ENCODE measurements at places on chromosomes 2 and 18.

- DNase-seq, result no peak
Measured at GRCh38 chr2:175143191-175143590, 24.8 kb downstream of the ATF2 start.

- DNase-seq, result no peak
Measured at GRCh38 chr18:10488017-10488416, 33.6 kb downstream of the APCDD1 start.

- no peak for DNase-seq
Measured at GRCh38 chr2:217933617-217933993, 69.2 kb downstream of the TNS1 start.

DNA sequence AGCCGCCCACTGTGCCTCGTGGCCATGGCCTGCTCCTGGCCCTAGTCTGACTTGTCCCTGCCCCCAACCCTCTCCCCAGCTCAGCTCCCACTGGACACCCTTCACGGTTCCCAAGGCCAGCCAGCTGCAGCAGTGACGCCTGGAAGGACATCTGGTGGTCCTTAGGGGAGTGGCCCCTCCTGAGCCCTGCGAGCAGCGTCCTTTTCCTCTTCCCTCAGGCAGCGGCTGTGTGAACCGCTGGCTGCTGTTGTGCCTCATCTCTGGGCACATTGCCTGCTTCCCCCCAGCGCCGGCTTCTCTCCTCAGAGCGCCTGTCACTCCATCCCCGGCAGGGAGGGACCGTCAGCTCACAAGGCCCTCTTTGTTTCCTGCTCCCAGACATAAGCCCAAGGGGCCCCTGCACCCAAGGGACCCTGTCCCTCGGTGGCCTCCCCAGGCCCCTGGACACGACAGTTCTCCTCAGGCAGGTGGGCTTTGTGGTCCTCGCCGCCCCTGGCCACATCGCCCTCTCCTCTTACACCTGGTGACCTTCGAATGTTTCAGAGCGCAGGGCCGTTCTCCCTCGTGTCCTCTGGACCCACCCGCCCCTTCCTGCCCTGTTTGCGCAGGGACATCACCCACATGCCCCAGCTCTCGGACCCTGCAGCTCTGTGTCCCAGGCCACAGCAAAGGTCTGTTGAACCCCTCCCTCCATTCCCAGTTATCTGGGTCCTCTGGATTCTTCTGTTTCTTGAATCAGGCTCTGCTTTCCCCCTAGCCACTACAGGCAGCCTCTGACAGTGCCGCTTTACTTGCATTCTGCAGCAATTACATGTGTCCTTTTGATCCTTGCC lies 35.8 kb downstream of the ANO7 start:
- no peak for DNase-seq

DNA sequence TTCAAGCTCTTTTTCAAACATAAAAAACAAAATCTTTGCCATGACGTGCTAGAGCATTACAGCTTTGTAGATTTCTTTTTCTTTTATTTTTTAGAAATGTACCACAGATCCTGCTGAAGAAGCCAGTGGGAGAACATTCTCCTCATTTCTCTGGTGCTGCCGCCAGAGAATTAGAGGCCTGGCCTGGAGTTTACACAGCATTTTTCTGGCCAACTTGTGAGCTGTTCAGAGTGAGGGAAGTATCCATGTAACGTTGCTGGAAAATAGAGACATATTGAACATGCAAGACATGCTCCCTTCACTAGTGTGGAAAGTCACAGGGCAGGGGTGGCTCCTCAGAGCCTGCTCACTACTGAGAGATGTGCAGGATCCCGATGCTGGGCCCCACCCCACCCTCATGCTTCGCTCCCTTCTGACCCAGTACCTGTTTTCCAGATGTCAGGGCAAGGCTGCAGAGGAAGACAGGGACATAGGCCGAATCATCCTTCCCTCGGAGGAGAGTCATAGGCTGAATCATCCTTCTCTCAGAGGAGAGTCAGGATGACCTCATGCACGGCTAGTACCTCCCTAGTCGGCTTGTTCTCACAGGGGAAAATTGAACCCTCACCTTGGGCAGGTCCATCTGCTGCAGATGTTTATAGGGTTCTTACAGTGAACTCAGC lies 298.5 kb downstream of the INSIG2 start:
- no peak for DNase-seq

GRCh38 chr18:76967721-76968472 lies 145.5 kb downstream of the ZNF236 start:
- DNase-seq, result no peak

GRCh38 chr2:99035920-99036319 lies 99.9 kb upstream of the CRACDL start:
- no peak for DNase-seq

DNA sequence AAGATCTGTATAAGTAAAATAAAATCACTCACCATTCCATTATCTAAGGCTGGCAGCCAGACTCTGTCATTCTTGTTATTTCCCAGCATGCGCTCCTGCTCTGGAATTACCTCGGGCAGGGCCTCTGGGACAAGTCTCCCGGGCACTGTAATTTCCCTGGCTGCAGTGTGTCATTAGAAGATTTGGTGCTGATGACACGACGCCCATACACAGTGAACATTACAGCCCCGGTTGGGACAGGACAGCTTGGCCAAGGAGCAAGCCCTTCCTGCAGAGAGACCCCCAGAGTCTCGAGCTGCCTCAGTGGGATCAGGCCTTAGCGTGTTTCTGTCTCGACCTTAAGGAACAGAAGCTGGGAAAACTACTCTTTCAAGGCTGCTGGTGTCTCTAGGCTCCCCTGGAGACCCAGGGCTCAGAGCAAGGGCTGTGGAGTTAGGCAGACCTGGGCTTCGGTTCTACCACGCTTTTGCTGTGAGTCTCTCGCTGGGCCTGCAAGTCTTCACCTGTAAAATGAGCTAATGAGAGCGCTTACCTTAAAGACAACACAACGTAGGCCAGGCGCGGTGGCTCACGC lies 39.7 kb downstream of the SMAD7 start:
- DNase-seq, result no peak

DNA sequence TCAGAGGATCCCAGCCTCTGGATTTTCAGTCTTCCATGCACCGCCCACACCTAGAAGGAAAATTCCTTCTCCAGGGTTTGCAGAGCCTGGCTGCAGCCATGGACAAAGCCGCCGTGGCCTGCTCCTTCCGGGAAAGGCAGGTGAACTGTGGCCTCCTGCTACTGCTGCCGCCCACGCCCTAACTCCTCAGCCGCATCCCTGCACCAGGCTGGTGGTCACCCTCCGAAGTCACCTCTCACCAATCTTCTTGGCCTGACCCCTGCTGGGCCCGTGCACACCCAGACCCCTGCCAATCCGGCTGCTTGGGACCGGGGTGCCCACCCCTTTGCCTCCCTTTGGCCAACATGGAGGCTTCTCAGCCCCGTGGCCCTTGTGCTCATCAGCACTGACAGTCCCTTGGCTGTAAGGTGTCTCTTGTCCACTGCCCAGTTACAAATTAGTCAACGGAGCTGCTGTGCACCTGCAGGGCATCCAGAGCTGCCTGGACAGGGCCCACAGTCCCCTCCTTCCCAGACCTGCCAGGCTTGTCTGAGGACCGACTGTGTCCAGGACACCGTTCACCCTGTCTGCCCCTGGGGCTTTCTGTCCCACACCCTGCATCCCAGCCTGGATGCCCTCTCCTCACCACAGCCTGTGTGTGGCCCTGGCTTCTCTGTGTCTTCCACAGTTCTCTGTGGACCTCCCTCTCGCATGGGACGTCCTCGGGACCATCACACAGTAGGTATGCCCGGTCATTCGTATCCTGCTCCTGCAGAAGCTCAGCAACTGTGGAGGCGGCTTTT lies 130.1 kb upstream of the TPO start:
- no peak for DNase-seq

GRCh38 chr18:64097497-64097896 lies 51.4 kb downstream of the LINC00305 start:
- no peak for DNase-seq

GRCh38 chr2:158815658-158816057 lies 20.5 kb downstream of the DAPL1 start:
- no peak for DNase-seq

DNA sequence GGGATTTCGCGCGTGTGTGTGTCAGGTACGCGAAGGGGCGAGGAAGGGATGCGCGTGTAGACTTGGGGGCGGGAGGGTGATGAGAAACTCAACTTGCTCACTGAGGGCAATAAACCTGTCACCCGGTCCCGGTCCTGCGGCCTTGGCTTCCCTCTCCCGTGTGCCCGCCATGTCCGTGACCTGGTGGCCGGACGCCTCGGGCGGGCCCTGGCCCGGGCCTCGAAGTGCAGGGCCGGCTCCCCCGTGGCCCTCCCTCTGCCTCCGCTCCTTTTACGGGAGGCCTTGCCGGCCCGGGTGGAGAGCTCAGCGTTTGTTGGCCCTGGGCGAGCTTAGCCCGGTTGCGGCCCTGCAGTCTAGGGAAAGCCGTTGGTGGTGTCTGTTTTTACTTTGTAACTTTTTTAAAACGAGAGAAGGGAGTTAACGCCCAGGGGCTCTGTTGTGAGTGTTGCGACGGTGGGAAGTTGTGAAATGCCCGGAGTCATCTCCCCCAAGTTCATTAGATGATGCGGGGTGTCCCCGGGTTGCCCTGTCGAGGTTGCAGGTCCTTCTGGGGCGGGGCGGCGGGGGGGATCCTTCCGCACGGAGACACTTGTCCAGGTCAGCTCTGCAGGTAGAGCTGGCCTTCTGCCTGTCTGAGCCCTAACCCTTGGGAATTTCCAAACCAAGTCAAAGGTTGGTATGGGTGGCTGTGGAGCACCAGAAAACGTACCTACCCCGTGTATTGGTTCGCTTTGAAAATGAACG lies 883 bp downstream of the SMCHD1 start:
- peak; percentile 37 for DNase-seq

DNA sequence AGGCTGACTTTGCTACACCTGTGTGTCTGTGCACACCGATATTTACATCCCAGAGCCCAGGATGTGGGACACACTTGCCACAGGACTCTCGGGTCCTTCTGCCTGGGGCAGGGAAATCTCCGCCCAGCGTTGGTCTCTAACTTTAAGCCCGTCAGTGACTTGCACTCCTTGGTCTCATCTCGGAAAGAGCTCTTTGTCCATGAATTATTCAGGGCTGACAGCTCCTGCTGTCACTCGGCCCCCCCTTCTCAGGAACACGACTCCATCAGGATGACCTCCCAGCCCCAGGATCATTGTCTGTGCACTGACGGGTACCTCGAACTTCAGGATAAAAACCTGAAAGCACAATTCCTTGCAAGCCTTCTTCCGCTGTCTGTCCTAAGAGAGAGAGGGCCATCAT lies 26.6 kb downstream of the PLB1 start:
- no peak for DNase-seq

- DNase-seq, result no peak
Measured at GRCh38 chr18:46246101-46246500, 141.9 kb downstream of the HAUS1 start.

- no peak for DNase-seq
Measured at GRCh38 chr2:238287737-238288649, at the start of gene PER2. Gene PER2, minus strand, starts transcription at chr2:238288610. Its CDS starts 10,674 bp downstream, at chr2:238277936.

DNA sequence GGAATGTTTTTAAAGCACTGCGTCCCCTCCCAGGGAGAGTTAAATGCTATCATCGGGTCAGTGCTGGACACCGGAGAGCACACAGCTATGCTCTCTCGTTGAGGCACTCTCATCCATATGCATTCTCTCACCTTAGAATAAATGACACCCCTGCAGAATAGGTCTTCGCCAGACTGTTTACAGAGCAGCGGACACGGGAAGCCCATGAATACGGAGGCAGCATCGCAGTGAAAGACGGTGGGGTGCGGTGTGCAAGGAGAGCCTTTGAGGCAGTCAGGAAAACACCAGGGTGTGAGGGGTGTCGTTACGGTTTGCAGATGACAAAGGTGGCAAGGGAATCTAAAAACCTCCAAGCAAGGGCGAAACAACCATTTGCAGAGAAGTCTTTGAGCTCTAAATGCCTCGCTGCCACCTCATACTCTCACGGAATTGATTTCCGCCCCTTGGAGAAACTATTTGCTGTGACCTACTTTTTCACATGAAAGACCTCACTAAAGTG lies 169.2 kb upstream of the FHL2 start:
- no peak for DNase-seq

GRCh38 chr18:79451237-79452125 lies 55.8 kb downstream of the NFATC1 start:
- no peak for DNase-seq

- peak; percentile 25 for DNase-seq
Measured at GRCh38 chr2:205947621-205948495, 138.1 kb downstream of the INO80D start.

DNA sequence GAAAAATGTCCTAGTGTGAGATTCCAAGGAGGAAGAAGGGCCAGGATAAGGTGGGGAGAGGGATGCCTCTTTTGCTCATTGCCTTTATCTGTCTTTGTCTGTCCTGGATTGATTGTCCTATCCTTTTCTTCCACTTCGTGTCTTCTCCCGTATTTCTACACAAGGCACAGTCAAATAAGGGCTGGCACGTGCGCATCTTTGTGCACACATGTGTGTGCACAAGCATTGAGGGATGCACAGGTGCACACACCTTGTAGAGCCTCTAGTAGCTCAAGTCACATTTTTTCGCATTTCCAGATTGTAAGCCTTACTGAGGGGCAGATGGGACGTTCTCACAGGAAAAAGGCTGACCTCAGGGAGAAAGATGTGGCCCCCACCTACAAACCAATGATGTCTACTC lies 170.2 kb upstream of the TNP1 start:
- no peak for DNase-seq

- DNase-seq, result no peak
Measured at GRCh38 chr2:164903204-164903603, 52.1 kb downstream of the SLC38A11 start.

- DNase-seq, result no peak
Measured at GRCh38 chr2:235551965-235552364, 58.1 kb downstream of the AGAP1 start.

- no peak for DNase-seq
Measured at GRCh38 chr2:18412980-18413675, 147.3 kb downstream of the RDH14 start.

GRCh38 chr2:39697454-39697853 lies 31.7 kb downstream of the TMEM178A start:
- DNase-seq, result no peak

- no peak for DNase-seq
Measured at GRCh38 chr2:101231240-101231639, 21.4 kb upstream of the CNOT11 start.

GRCh38 chr2:217632043-217632442 lies 370.8 kb downstream of the TNS1 start:
- DNase-seq, result no peak

DNA sequence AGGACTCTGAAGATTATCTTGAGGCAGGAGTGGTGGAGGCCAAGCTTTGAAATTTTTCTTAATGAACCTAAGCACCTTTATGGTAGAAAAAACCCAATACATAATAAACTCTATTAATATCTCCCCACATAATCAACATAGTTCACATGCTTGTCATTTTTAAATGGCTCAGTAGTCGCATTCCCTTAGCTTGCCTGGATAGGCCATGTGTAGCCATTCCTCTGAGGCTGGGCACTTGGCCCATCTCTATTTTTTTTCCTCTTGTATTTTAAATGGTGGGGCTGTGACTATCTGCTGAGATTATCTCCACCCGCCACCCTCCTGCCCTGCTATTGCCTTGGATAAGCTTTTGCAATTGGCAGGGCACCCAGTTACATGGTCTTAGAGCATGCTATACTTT lies 143.1 kb downstream of the FHOD3 start:
- no peak for DNase-seq
